ENCODE measurements at places on chromosomes 2 and 18. TPM values are rescaled to one million over a fixed set of nuclear protein-coding genes. Genes with fewer than 3 reads are reported as not detected.

RTKN gene
- total RNA-seq: 55.6 TPM

SETBP1 gene
- total RNA-seq: 0.38 TPM

KCNJ13 gene
- total RNA-seq: not detected

PPIG gene
- 21.1 TPM for total RNA-seq

FAM117B gene
- total RNA-seq: 1.7 TPM

AGXT gene
- total RNA-seq: not detected

AKAIN1 gene
- total RNA-seq: not detected

ESPNL gene
- total RNA-seq: not detected

TLX2 gene
- total RNA-seq: not detected

CNOT9 gene
- 46.7 TPM for total RNA-seq

DNAH7 gene
- not detected for total RNA-seq

SPAG16 gene
- total RNA-seq: 38.4 TPM

OTOS gene
- total RNA-seq: not detected

SERPINB13 gene
- total RNA-seq: not detected

AQP12A gene
- total RNA-seq: not detected

SATB2 gene
- total RNA-seq: 5.4 TPM

UPP2 gene
- not detected for total RNA-seq

REG3A gene
- not detected for total RNA-seq

ADD2 gene
- total RNA-seq: 14.8 TPM

TMEM169 gene
- 5.5 TPM for total RNA-seq

Data from Caki2 (cell line).